ENCODE measurements at places on chromosomes 12 and 14.

DNA sequence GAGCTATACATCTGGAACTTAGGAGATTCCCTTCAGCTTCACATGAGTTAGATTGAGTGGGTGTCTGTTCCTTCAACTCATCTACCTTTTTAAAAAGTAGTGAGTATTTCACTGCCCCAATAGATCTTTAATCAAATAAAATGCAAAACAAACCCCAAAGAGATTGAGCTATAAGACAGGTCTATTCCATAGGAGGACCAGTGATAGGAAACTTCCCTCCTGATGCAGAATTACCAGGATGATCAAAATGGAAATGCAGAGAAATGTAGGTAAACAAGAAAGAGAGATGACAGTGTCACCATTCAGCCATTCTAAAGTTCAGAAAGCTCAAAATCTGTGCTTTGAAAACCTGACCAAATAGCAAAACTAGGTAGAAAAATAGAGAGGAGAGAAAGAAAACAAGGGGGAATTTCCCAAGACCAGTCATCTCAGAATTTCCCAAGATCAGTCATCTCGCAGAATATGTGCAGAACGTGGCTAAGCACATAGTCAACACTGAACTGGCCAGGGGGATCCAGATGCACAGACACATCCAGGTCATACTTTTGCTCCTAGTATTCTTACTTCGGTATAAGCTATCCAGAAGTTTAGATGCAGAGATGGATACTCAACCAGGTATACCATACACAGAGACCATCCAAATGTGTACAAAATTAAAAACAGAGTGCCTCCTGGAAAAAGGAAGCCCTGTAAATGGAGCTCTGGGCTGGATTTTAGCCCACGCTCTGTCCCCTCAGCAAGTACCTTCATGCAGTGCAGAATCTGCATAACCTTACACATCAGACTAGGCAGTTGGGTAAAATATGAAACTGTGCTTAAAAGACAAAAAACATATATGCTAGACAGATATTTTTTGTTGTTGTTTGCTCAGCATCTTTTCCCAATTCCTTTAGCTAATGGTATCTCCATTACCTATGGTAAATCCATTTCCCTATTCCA is 27.4 kb downstream of the SLC41A2 start:
- DNase-seq = no peak

DNA sequence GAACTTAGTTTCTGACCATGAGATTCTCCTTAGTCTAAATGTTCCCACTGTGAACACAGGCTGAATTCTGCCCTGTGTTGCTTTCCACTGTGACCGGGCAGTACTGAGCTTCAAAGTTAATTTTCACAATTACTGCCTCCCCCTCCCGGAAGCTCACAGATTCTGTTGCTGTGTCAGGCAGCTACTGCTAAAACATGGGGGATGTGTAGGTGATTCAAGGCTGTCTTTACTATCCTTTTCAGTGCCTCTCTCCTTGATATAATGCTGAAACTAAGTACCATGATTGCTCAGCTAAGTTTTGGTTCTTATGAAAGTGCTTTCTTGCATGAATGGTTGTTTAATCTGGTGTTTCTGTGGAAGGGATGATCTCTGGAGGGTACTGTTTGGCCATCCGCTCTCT is 428.3 kb upstream of the NOVA1 start:
- DNase-seq = no peak

DNA sequence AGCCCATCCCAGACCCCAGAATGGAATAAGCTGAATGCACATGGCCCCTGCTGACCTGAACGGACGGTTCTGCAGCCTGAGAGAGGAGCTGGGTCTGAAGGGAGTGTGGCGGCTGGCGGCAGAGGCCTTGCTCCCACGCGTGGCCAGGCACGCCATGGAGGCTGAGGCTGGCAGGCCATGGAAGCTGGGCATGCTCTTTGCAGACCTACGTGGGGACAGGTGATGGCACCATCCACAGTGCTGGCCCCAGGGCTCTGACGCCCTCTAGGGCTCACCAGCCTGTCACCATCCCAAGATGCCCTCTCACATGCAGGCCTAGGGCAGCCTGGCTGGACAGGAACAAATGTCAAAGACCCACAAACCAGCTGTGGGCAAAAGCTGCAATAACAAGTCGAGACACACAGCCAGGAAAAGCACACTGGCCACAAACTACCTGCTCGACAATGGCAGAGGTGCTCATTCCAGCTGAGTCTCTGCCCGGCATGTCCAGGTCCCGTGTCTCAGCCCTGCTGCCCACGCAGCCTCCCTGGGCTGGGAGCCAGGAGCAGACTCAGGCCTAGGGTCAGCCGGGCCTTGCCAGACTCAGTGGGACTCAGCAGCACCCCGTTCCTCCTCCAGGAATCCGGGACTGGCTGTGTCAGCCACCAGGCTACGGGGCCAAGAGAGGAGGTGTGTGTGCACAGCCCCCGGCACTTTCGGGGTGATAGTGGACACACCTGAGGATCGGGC is 19.7 kb downstream of the BTBD6 start:
- no peak for DNase-seq

- DNase-seq = no peak
These were observed 19.4 kb upstream of the MBIP start for GRCh38 chr14:36339816-36340215.

DNA sequence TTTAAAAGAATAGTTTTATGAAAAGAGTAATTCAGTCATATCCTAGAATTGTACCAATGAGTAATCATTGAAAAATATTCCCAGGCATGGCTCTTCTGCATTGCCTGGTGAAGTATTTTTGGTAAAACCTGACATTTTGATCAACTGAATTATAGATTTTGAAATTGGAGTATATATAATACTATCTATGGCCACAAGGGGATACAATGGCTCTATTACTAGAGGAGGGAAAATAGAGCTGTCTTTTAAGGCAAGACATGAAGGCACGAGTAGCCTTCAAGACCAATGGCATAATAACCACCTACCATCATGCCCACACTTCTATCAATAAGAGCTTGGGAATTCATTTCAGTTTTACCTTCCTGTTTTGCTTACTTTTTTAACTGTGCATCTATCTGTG is 1241.4 kb upstream of the TMEM132C start:
- no peak for DNase-seq

Measured in amniotic stem cell (primary cell).